ENCODE measurements at places on chromosomes 1 and 21.
A peak's percentile ranks its signal among the peaks of the same experiment; 100 is the strongest.

GRCh38 chr21:42680429-42680828 is 27.0 kb downstream of the PDE9A start:
- no peak for DNase-seq

DNA sequence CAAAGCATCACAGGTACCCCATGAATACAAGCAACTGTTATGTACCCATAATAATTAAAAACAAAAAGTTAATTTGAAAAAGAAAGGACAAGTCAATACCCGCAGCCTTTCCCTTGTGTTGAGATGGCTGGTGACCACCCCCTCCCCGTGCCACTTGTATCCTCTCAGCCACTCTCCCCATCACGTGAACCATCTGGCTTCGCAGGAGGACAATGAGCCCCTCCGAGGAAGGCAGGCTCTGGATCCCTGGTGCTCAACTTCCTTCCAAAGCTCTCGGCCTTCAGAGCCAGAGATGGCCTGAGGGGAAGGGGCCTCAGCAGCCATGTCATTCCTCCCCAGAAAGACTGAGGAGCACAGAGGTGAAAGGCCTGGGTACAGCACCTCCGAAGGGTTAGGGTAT is 120.4 kb upstream of the RAB4A start:
- DNase-seq: no peak

DNA sequence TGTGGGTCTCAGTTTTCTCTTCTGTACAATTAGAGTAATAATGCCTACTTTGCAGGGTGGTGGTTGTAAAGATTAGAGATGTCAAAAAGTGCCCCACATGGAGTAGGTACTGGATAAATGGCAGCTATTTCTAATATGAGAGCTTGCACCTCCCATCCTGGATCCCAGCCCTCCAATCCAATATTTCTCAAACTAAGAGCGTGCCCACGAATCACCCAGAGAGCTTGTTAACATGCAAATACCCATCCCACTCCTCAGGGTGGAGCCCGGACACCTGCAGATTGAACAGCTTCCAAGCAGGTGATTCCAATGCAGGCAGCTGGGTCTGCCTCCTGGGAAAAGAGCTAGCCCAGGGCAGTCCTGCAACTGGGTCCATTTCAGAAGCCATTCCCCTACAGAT is 33.0 kb downstream of the LRRN2 start:
- no peak for DNase-seq

GRCh38 chr1:25185409-25186160 is 46.7 kb downstream of the SYF2 start:
- DNase-seq: no peak

DNA sequence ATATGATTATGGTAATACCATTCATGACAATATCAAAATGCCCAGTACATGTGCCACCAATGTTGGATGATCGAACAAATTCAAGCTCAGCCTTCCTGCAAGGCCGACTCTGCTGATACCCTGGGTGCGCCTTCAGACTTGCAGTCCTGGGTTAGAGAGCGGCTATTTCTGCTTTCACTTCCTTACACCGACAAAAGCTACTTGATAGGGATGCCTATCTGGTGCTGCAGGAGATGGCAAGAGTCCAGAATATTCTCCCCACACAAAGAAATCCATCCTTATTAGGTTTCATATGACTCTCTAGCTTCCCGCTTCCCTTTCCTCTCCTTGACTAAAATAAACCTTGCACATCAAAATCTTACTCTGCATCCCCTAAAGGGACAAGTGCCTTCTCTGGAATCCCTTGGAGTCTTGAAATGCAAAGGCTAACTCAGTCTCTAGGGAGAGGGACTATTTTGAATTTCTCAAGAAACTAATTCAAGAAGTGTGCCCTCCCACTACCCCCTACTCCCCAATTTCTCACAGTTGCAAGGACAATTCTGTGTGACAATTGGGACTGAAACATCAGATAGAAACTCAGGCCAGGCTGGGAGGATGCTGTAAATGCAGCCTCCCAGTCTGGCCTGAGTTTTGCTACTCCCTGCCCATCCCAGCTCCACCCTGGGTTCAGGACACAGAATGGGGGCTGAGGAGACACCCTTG is 103.1 kb upstream of the USP24 start:
- DNase-seq: no peak

DNA sequence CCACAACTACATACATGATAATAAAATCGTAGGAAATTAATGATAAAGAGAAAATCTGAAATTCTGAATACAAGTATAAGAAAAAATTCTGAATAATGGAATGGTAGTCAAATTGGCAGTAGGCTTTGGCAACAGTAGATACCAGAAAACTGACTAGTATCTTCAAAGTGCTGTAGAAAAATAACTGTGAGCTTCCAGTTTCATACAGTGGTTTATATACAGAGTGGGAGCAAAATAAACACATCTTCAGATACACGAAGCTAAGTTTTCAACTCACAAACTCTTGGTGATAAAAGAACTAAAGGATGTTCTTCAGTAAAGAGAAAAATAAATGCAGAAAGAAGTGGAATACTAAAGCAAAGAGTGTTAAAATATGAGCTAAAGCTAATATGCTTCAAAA is 173.4 kb downstream of the PPP1R12B start:
- no peak for DNase-seq

DNA sequence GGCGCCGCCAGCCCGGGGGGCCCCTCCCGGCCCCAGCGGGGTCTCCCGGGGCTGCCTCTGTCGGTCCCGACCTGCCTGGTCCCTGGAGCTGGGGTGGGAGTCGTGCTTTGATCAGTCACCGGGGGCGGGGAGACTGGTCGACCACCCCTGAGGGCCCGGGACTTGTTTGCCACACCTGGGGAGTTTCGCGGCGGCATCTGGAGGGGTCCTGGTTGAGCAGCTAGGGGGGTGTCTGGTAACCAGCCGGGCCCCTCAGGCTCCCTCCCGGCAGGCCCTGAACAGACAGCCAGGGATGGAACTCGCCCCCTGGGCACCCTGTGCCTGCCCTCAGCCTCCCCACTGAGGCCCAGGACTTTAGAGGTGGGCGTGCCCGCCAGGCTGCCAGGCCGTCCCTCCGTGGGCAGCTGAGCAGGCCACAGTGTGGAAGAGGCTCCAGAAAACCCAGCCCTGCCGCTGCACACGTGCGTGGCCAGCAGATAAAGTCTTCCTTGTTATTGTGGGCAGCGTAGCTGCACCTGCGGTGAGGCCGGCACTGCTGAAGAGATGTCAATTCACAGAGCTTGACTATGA is 13.3 kb upstream of the SAMD11 start:
- DNase-seq: no peak

DNA sequence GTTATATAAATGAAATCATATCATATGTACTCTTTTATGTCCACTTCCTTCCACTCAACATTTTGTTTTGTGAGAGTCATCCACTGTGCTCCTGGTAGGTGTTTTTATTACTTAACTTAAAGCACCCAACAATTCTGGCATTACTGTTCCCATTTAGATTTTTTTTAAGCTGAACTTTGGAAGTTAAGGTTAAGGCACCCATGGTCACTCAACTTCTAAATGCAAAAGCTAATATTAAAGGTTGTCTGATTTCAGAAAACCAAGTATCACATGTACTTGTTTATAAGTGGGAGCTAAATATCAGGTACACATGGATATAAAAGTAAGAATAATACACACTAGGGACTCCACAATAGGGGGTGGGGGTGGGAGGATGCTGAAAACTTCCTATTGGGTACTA is 42.7 kb downstream of the SCMH1 start:
- DNase-seq: no peak

DNA sequence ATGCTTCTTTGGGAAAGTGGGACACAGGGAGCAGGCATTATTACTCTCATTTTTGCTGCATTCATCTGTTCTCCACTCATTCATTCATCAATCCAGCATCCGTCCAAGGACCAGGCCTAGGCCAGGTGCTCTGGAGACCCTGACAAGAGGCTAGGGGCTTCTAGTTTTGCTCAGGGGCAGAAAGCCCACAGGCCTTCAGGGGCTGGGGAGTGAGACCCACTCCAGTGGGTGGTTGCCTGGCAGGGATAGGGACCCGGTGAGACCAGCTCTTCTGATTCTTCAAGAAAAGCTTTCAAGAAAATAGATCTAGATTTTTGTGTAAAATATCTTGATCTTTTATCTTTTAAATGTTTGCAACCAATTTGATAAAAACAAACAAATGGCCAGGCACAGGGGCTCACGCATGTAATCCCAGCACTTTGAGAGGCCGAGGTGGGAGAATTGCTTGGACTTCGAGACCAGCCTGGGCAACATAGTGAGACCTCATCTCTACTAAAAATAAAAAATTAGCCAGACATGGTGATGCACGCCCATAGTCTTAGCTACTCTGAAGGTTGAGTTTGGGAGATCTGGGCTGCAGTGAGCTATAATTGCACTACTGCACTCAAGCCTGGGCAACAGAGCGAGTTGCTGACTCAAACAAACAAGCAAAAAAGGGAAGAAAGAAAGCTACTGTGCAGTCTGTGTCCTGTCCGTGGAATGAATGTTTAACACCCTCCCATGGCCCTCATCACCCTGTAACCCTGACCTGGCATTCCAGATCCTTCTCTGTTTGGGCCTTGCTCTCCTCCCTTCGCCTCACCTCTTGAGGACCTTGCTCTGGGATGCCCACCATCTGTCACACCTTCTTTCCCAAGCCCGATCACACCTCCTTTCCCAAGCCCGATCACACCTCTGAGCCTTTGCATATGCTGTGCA is 17.3 kb upstream of the LRP8 start:
- no peak for DNase-seq

DNA sequence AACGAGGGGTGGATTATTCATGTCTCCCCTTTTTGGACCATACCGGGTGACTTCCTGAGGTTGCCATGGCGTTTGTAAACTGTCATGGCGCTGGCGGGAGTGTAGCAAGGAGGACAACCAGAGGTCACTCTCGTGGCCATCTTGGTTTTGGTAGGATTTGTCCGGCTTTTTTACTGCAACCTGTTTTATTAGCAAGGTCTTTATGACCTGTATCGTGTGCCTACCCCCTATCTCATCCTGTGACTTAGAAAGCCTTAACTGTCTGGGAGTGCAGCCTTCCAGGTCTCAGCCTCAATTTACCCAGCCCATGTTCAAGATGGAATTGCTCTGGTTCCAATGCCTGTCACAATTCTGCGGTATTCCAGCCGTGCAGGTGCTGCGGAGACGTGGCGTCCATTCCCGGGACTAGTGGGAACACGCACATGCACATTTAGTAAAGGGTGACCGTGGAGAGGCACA is 40.2 kb upstream of the ZNF496 start:
- DNase-seq: no peak

DNA sequence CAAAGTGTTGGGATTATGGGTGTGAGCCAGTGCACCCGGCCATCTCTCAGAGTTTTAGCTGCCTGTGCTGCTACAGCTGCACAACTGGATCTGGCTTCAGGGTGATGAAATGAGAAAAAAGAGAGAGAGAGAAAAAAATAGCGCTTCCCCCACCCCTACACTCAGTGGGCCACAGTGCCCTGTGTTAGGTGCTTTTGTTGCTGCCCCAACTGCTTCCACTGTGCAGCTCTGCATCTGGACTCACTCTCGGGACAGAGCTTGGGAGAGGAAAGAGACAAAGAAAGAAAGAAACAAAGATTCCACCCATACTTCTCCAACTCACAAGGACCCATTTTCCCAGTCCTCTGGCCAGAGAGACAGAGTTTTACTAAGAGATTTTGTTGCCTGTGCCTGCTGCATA is 50.4 kb downstream of the INAVA start:
- no peak for DNase-seq

DNA sequence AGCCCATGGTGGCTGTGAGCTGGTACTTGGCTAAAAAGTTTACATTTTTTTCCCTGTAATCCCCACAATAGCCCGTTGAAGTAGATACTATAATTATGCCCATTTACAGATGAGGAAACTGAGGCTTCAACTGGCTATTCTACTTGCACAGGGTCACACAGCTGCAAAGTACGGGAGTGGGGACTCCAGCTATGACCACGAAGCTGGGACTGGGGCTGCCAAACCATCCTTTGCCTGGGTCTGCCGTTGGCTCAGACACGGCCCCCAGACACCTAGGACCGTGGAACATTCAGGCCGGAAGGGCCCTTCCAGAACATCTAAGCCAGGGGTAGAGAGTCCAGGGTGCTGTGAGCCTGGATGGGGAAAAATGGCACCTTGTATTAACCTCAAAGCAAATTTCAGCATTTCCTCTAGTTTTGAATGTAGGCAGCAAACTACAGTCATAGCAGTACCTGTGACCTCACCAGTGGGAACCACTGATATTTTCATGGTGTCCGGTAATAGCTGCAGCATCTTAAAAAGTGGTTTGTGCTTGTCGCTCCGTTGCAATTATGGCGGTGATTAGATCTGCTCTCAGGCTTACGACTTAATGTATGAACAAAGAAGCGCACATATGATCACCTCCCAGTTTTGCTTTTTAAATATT is 4.3 kb downstream of the TP73 start:
- no peak for DNase-seq

DNA sequence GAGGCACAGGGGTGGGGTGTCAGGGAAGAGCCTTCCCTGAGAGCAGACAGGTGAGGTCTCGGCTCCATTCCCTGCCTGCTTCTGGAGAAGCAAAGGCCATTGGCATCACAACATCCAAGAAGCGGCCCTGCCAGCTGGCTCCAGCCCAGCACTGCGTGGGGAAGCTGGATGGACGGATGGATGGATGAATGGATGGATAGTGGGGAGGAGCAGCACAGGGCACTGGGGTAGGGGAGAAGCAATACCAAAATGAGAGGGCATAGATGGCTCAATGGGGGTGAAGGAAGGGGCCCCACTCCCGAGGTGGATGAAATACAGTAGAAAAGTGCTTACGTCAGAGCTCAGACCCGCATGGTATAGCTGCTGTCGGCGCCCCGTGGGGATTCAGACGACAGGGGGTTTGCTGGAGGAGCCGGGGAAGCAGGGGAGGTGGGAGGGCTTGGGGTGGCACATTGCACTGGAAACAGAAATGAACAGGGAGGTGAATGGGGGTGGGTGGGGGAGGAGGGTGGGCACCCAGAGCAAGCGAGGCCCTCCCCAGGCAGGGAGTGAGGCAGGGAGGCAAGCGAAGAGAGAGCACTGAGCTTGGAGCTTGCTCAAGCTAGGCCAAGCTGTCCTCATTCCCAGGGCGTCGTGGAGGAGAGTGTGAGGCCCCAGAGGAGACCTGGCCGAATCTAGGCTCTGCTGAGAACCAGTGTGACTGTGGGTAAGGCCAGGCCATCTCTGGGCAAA is 9.5 kb upstream of the GOLT1A start:
- DNase-seq: no peak

DNA sequence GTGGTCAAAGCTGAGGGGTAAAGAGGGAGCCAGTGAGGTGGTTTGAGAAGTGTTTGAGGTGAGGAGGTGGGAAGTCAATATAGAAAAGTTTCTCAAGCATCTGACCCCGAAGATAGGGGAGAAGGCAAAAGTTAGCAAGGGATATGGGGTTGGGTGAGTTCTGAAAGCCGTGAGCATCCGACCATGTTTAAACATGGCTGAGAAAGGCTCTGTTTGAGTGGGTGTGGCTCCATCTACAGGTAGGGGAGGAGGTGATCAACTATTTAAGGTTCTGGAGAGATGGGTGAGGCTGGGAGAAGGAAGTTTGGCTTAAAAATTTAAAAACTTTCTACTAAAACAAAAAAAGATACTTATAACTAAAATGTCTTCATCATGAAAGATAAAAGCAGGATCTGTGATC is 273.8 kb downstream of the KCNJ6 start:
- DNase-seq: peak; percentile 69

- DNase-seq: no peak
These were observed 17.3 kb upstream of the SELENON start for GRCh38 chr1:25782608-25783201.

All from MM.1S (cell line).